ENCODE measurements at places on chromosomes 4 and X. TPM values are rescaled to one million over a fixed set of nuclear protein-coding genes. Genes with fewer than 3 reads are reported as not detected.

The P2RY8 gene
- 45.7 TPM for total RNA-seq

The RADX gene
- total RNA-seq: 9.2 TPM

The ATOH1 gene
- not detected for total RNA-seq

The RWDD4 gene
- 17.1 TPM for total RNA-seq

The USP11 gene
- total RNA-seq: 85.6 TPM

The JAKMIP1 gene
- total RNA-seq: 33.7 TPM

The PRPS2 gene
- total RNA-seq: 71.4 TPM

The PABPC5 gene
- total RNA-seq: not detected

The DCAF4L1 gene
- total RNA-seq: 0.24 TPM

The CT45A3 gene
- total RNA-seq: not detected

The PFKFB1 gene
- total RNA-seq: 1.6 TPM

The GC gene
- total RNA-seq: not detected

The STAP1 gene
- 9.6 TPM for total RNA-seq

The ART3 gene
- total RNA-seq: not detected

The WDR19 gene
- 13.1 TPM for total RNA-seq

The KLB gene
- not detected for total RNA-seq

The SYTL4 gene
- total RNA-seq: not detected

The TLR2 gene
- total RNA-seq: 0.70 TPM

The SLITRK4 gene
- total RNA-seq: not detected

The TBC1D14 gene
- 26.5 TPM for total RNA-seq

The CFAP299 gene
- total RNA-seq: not detected

The FAM184B gene
- not detected for total RNA-seq

The TLR10 gene
- not detected for total RNA-seq

The ERVMER34-1 gene
- total RNA-seq: 0.09 TPM

The TMSB15A gene
- total RNA-seq: 0.63 TPM

The PLP2 gene
- 266 TPM for total RNA-seq

The FAM53A gene
- 4.0 TPM for total RNA-seq

The KLHL4 gene
- total RNA-seq: 0.12 TPM

The CT45A1 gene
- not detected for total RNA-seq

Measured in activated T-cell treated with anti-CD3 and anti-CD28 coated beads, Interleukin-2, amount 50 U/mL, for 72 hours (primary cell).